ENCODE measurements at places on chromosomes 5 and 9.

DNA sequence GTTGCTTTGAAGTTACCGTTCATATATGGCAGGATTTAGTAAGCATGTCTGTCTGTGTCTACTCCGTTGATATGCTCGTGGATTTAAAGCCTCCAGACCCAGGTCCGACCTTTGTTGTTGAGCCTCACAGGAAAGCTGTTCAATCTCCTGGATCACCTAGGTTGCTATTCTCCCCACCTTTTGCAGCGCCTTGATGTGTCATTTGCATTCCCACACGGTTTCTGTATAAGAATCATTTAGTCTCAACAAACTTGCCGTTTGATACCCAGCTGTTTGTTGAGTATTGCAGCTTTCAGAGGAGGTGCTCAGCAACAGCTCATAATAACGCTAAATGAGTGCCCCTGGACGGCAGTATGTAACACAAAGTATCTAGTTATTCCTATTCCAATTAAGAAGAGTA, 1.2 kb upstream of the ADGRV1 start:
- no peak for DNase-seq

GRCh38 chr9:15416880-15417279, 5.8 kb upstream of the SNAPC3 start:
- no peak for DNase-seq

DNA sequence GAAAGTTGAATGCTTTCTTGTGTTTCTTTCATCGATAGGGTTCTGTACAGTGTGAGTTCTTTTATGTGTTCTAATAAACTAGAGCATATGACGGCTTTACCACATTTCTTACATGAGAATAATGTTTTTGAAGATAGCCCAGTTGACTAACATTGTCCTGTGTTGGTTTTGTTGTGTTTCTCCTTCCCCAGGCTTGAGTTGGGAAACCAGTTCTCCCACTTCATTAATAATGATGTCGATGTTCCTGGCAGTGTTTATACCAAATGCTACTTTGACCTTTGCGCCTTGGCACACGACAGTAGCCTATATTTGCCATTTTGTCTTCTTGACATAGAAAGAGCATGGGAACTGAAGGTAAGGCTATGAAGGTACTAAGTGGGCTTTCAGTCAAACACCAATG, 14.4 kb upstream of the ZNF782 start:
- no peak for DNase-seq

DNA sequence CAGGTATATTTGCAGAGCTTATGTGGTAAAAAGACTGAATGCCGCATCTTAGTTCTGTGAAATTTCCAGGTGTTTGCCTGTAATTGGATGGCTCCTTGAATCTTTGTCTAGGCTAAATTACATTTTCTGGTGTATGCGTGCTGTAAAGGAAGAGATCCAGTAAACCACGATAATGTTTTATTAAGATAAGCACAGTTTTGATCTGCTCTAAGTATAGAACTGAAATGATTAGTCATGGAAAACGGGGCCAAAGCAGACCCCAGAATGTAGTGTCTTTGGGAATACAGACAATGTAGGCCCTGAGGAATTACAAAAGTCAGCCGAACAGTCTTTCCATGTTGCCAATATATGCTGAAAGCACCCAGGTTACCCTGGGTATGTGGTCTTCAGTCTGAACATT, 257.3 kb downstream of the FANCC start:
- DNase-seq, result no peak

GRCh38 chr5:141328231-141328630, 2.1 kb upstream of the PCDHGA1 start:
- no peak for DNase-seq

- no peak for DNase-seq
These were observed 497.6 kb upstream of the CD180 start for GRCh38 chr5:67693956-67694809.

GRCh38 chr5:63053019-63053638, 474.5 kb downstream of the LRRC70 start:
- DNase-seq, result no peak

DNA sequence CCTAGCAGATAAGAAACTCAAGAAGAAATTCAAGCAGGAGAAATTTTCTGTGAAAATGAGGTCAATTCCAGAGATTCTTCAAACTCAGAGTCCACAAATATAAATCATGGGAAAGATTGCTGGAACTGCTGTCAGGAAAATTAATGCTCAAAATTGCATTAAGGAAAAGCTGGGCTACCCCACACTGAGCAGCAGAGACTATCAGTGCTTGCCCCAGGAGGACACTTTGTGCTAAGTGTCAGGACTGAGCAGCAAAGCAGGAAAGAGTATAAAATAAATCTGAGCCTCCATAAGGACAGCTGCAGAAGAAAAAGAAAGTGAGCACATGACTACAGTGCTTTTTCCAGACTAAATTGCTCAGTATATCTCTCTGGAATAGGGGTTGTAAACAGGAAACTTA, 81.6 kb downstream of the RGS7BP start:
- no peak for DNase-seq

- no peak for DNase-seq
These were observed 33.7 kb downstream of the PTGES start for GRCh38 chr9:129719135-129719534.

GRCh38 chr5:534743-535671, 10.8 kb upstream of the SLC9A3 start:
- no peak for DNase-seq

DNA sequence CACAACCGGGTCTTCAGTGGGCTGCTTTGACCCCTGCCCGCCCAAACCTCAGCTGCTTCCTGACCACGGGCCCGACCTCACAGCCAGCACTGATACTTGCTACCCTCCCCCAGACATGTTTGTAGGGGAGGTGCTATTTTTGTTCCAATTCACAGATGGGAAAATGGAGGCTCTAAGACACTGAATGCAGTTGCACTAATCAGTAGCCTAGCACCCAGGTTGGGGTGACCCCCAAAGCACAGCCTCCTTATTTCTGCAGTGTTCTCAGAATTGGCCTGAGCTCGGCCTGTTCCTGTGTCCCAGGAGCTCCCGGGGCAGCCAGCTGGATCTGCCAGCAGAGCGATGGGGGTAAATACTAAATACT, 22.6 kb downstream of the LAMC3 start:
- DNase-seq, result no peak

- DNase-seq, result no peak
These were observed 30.0 kb downstream of the GOLM1 start for GRCh38 chr9:86069206-86069869.

GRCh38 chr9:16341177-16341576, 529.3 kb downstream of the BNC2 start:
- no peak for DNase-seq

DNA sequence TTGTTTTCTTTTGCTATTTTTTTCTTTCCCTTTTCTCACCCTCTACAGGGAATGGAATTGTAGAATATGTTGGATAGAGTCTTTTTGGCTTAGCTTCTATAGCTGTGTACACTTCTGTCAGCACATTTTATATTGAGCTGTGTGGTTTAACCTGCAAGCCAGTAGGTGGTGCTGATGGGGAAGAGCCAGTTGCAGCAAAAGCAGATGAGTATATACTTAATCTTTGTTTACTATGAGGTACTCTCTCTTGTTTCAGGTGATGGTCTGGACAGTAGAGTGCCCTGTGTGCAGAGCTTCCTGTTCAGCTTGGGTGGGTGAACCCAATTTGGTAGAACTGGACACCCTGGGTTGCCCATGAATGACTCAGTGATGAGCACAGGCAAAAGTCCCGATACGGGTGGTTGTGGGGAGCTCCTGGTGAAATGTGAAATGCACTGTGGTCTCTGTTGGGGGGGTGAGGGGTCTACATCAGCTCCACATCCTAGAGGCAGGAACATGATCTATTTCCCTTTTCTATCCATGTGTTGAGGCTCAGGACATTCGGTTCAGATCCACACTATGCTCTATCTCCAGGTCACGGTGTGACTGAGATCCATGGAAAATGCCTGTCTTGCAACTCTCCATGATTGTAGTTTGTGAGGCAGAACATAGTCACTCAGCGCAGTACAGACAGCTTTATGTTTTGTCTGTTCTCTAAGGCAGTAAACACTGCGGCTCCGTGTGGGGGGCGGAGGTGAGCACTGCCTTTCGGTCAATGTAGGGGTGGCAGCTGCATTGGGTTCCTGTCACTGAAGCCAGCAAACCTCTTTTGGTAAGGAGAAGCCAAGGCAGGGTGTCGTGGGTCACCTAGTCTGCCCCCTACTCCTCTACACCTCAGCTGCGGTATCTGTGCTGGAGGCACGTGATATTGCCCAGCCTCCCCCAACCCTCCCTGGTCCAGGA, 353.2 kb downstream of the PRR16 start:
- DNase-seq, result no peak

GRCh38 chr5:143812085-143812705, at the start of gene HMHB1:
HMHB1 (plus strand) TSS chr5:143812161.
- DNase-seq, result no peak

DNA sequence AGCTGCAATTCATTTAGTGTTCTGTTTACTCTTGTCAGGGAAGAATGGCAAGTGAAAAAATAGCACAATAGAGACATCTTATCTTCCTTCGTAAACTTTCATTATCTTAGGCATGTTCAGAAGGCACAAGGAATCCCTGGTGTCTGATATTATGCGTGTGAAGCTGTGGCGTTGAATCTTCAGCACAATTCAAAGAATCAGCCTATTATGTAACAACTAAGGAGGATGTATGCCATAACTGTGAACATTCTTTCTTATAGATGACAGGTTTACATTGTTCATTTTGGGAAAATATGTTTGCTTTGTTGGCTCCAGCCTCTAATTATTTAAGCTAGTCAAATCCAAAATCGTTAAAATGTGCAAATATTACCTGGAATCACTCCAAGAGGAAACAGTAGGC, 446.1 kb downstream of the ANXA1 start:
- DNase-seq, result no peak

- DNase-seq, result no peak
These were observed 2.2 kb downstream of the DUSP1 start for GRCh38 chr5:172768573-172769341.

GRCh38 chr5:180001742-180002141, 69.8 kb downstream of the RNF130 start:
- DNase-seq, result no peak

DNA sequence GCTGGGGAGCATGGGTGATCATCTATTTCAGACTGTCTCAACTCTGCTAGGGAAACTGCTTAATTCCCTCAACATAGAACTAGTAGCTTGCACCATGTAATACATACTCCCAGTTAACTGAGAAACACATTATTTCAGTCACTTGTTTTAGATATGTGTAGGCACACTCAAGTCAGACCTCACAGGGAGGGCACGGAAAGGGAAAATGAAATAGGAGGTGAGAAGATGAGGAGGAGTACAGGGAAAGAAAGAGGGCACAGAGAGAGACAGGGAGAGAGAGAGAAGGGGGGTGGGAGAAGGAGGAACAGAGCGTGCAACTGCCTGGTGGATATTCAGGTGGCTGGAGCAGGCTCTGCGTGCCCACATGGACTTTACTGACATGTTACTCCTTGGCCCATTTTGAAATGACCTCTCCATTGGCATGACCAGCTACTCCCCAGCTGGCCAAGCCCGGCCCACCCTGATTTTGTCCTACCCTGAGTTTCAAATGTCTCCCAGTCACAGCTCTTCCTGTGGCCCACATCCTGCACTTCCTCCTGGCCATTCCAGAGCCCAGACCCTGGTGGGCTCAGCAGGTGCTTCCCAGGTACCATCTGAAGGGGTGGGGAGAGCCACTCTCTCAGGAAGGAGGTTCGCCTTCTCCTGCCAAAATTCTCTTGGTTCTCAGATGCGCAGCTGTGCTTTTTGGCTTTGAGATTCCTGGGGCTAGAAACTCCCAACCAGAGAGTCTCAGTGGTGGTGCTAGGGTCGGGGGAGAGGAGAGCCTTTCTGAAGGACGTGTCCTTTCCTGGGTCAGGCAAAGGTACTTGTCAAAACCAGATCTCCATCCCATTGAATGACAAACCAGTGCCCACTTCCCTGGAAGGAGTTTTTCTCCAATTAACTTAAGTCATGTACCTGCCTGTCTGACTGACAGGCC, 229.4 kb downstream of the FSTL4 start:
- no peak for DNase-seq

- DNase-seq, result no peak
These were observed 93.7 kb upstream of the ERBIN start for GRCh38 chr5:65832603-65833228.

DNA sequence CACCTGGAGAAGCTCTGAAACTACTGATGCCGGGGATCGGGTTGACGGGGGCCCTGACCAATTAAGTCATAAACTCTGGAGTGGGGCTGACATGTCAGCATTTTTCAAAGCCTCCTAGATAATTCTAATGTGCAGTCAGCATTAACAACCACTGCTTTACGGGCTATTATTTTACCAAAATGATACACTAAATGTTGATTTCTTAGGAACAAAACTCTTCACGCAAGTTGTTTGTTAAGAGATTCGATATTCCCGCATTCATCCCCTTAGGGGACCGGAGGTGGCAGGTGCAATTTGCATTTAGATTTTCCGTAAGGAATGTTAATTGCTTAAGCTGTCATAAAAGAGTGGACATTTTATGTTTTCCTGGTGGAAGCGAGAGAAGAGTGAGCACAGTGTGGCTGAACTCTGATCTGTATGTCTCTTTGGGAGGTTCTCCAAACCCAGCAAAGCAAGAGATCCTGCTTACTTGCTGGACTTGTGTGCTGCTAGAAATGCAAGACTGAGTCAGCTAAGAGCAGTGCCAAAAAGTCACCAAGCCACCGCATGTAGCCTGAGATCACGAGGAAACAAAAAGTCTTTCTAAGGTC, 77.6 kb downstream of the UGCG start:
- DNase-seq, result no peak

- DNase-seq, result no peak
These were observed 51.4 kb downstream of the COL23A1 start for GRCh38 chr5:178538741-178539229.

DNA sequence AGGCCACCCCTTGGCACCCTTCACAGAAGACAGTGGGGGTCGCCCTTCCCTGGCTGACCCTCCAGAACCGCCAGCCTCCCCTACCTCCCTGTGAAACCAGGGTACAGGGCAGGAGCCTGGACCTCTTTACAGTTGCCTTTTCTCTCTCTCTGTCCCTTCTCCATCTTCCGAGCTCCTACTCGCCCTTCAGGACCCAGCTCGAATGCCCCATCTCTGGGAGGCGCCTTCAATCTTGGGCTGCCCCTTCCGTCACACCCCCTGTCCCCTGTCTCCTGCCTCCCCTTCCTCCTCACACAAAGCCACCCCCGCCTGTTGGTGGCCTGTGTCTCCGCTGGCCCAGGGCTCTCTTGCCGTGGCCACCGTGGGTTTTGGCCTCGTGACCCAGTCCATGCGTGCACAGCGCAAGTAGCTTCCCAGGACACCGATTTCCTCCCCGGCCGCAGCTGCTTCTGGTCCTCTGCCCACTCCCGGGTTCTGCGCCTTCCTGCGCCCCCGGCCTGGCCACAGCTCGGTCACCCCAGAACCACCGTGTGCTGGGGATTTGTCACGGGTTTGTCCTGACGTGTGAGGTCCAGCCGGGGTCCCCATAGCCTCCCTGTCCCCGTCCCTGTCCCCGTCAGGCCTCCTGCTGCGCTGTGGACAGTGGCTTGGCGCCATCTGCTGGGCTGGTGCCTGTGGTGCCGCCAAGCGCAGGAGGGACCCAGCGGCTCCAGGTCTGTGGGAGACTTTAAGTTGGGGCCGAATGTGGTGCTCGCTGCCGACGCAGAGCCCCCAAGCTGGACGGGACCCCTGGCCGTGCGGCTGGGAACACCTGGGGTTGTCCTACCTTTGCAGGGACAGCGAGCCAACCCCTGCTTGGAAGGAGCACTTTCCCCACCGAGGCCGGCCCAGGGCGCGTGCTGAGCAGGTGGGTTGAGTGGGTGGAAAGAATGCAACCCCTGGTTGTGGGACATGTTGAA, 4.0 kb upstream of the TMEM250 start:
- peak; percentile 71 for DNase-seq

GRCh38 chr9:9523476-9524139, 1089.2 kb downstream of the PTPRD start:
- DNase-seq, result no peak

GRCh38 chr5:139847790-139848507, 52.3 kb downstream of the PSD2 start:
- peak; percentile 64 for DNase-seq

GRCh38 chr9:127197186-127197860, 67.3 kb upstream of the GARNL3 start:
- DNase-seq, result no peak

Data from stimulated activated CD4-positive, alpha-beta T cell treated with anti-CD3 and anti-CD28 coated beads, Interleukin-12 subunit alpha, Interleukin-12 subunit beta, amount 100 ng/mL, for 24 hours (primary cell).